NCI-H146 (cell line): ENCODE measurements at places on chromosomes 6 and 20.

DNA sequence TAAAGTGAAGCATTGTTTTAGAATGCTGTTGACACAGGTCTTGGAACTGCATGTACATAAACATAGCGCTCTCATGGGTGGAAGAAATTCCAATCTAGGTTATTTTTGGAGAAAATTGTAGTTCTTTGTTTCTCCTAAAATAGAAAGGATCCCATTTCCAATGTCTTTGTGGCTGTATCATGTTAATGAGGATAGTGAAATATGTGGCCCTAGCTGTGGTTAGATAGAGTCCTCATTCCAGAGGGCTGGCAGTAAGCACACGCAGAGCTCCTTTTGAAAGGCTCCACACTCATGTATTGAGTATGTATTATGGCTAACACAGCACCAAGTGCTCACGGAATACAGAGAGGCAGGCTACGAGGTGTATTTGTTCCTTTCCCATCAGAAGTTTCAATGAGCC, 60.9 kb downstream of the SNRNP48 start:
- no peak for DNase-seq

GRCh38 chr6:95682476-95682875, 105.1 kb downstream of the MANEA start:
- DNase-seq = no peak

DNA sequence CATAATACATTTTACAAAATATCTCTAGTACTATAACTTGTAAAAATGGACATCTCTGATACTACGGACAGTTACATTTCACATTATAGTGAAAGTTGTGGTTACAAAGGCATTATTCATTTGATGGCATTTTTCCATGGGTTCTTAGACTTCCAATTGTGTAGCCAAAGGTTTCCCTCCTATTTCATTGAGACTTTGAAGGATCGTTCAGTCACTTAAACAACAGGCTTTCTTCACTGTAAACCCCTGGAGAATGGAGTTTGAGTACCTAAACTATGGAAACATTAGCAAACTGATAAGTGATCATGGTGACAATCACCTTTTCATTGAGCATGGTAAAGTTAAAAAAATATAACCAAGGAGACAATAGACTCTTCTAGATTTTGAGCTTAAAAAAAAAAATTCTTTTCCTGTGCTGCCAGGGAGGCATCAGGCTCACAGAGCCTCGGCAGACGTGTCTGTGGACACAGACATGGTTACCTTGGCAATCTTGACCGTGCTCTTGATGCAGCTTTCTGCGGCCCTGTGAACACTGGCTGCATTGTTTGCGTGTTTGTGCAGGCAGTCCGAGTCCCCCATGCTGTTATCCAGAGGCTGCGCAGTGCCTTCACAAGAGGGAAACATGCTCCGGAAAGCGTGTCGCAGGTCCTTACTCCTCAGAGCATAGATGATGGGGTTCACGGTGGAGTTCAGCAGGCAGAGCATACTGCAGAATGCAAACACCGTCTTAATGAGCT, 22.6 kb downstream of the CNR1 start:
- no peak for DNase-seq

DNA sequence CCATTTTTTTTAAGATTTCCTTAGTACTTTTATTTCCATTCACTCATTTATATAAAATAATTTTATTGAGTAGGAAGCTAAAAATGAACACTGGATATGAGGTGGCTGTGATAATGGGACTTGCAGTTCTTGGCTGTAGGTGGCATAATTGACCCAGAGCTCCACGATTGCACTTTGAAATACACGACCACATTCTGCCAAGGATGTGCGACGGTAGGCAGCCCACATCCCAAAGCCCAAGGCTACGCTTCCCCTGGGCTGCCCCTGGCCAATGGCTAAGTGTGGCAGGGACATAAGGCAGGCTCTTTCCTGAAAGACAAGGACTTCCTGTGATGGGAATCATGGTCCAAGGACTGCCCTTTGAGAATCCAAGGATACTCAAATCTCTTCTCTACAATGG, 43.7 kb upstream of the ADTRP start:
- no peak for DNase-seq

DNA sequence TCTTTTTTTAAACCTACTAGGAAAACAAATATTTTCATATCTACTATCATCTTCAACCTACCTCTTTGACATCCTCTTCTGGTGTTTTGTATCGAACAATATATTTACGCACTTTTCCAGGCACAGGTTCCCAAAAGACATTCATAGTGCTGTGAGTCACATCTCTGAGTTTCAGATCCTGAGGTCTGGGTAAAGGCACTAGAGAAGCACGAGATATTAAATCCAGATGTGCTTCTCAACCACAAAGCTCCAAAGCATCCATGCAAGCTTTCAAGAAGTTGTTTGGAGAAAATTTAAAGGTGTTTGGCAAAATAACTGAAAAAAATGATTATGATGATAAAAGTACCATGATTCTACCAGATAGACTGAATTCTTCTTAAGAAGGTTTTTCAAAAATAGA, 62.7 kb downstream of the COL12A1 start:
- DNase-seq = no peak

DNA sequence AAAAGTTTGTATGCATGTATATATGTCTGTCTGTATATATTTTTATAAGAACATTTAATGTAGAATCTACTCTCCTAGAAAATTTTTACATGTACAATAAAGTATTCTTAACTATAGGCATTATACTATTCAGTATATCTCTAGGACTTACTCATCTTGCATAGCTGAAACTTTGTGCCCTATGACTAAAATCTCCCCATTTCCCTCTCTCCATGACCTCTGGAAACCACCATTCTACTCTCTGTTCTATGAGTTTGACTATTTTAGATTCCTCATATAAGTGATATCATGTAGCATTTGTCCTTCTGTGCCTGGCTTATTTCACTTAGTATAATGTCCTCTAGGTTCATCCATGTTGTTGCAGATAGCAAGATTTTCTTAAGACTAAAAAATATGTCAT, 205.1 kb upstream of the SMLR1 start:
- no peak for DNase-seq

DNA sequence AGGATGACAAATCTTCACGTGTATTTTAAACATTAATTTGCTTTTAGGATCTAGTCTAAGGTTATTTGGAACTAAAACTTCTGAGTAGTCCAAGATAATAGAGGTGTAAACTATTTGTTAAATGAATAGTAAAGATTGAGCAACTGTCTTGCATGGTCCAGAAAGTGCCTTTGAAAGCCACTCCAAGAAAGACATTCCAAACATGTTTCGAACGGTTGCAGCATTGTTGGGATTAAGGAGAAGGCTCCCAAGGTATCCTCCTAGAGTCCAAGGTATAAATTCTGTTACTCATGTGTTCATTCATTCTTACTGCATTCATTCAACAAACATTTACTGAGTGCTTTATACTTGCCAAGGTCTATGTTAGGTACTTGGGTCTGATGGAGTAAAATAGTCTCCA, 28.8 kb upstream of the MYLK2 start:
- no peak for DNase-seq

DNA sequence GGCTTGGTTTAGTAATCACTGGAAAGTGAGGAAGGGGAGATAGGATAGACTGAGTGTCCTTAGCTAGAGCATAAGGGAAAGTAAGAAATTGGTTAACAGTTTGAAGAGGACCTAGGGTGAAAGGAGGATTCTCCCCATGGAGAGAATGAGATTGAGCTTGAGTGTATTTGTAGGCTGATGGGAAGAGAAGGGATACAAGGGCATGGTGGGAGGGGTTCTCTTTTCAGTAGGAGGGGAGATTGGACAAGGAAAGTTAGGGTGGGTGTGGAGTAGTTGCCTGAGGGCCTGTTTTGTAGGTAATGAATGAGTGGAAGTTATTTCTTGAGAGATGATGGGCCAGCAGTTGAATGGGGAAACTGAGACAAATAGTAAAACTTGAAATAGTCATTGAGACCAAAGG, 1.9 kb downstream of the TRMT11 start:
- no peak for DNase-seq

DNA sequence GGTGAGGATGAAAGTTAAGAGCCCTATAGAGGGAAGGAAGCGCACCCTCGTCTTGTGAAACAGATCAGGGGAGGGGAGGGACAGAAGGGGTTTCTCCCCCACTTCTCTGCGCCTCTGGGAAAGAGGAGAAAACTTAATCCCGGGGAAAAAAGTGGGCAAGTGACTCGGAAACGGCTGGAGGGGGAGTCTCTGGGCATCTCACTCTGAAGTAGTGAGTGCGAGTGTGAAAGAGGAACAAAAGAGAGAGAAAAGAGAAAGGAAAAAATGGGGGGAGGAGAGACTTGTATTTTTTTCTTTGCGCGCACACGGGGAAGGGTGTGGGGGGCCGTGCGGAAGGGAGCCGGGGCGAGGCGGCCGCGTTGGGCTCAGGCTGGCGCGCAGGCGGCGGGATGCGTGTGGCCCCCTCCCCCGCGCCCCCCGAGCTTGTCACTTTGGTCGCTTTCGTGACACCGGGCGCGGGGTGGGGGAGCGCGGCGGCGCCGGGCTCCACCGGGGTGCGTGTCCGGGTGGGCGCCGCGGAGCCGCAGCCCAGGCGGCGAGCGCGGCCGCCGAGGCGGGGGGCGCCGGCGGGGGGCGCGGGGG, 454 bp downstream of the L3MBTL3 start:
- DNase-seq = peak; percentile 63

DNA sequence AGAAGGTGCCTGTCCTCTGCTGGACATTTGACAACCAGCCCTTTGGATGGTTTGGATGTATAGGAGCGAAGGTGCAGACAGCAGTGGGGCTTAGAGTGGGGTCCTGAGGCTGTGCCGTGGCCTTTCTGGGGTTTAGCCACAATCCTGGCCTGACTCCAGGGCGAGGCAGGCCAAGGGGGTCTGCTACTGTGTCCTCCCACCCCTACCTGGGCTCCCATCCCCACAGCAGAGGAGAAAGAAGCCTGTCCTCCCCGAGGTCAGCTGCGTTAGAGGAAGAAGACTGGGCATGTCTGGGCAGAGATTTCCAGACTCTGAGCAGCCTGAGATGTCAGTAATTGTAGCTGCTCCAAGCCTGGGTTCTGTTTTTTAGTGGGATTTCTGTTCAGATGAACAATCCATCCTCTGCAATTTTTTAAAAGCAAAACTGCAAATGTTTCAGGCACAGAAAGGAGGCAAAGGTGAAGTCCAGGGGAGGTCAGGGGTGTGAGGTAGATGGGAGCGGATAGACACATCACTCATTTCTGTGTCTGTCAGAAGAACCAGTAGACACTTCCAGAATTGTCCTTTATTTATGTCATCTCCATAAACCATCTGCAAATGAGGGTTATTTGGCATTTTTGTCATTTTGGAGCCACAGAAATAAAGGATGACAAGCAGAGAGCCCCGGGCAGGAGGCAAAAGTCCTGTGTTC, 1.3 kb upstream of the CDKN1A start:
- peak; percentile 27 for DNase-seq

DNA sequence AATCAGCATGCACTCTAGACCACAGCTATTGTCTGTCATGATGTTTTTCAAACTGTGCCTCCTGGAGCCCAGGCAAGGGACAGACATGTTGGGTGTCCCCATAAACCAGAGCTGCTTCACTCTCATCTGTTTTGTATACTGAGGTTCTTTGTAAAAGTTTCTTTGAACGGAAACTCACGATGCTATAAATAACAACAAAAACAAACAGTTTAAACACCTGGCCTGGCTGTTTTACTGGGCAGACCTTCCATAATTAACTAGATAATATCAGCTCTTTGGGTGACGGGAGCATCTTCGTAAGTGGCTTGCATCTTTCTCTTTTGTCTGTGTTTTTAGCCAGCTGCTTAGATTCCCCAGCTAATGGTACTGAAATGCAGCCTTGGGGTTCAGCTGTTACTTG, 190.3 kb downstream of the ZDHHC14 start:
- peak; percentile 63 for DNase-seq

DNA sequence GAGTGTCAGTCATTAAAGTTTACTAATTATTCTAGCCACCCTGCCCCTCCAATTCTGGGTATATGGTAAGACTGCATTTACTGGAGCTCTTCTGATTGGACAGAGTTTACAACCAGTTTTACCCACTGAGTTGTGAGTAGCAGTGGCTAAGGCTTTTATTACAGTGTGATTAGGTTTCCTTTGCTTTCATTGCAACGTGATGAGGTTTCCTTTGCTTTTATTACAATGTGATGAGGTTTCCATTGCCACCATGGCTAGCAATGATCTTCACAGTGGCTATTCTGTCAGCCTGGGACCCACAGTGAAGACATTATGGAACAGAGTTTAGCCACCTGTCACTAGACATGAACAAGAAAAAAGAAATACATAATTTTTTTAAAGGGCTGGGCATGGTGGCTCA, 710.2 kb upstream of the FLRT3 start:
- no peak for DNase-seq

DNA sequence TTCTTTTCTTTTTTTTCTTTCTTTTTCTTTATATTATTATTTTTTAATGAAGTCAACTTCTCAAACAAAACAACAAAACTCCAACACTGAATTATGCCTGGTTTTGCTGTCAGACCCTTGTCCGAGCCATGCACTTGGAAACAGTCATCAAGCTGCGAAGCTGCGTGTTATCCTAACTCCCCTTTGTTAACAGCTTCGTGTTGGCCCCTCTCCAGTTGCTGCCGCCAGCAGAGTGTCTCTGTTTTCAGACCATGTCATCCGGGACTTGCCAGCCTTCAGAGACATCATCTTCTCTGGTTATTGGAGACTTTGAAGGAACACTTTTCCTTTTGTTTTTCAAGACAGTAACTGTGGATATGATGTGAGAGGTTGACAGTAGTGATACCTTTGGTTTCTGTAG, 83.1 kb downstream of the TRMT11 start:
- DNase-seq = no peak

GRCh38 chr6:41560431-41561192, 14.4 kb downstream of the FOXP4 start:
- peak; percentile 77 for DNase-seq

- no peak for DNase-seq
Observed at GRCh38 chr20:15699431-15700146, 873.7 kb downstream of the KIF16B start.

DNA sequence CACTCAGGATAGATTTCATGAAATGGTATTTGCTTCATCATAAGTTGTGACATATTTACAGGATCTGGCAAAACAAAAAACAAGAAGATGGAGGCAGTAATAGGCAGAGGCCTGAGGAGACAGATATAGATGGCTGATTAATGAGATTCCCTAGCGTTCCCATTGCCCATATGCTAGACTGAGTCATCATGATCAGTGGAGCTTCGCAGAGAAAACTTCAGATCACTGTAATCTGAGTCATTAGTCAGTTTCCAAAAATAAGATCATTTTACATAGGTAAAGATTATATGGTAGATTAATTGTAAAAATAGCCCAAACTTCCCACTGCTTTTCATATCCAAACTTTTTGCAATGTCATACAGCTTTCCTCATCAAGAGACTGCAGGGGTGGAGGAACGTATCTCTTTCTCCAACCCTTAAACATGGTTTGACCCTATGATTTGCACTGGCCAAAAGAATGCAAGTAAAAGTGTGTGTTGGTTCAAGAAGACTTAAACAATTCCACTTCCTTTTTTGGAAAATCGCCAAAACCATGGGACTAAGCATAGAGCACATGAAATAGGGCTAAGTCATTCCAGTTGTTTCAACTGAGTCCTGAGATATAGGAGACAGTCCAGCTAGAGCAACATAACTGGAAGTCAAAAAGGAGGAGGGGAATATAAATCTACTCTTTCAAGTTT, 626.0 kb downstream of the RNF144B start:
- DNase-seq = no peak
